ENCODE measurements at places on chromosomes 16 and 17. TPM values are rescaled to one million over a fixed set of nuclear protein-coding genes. Genes with fewer than 3 reads are reported as not detected.

DNA sequence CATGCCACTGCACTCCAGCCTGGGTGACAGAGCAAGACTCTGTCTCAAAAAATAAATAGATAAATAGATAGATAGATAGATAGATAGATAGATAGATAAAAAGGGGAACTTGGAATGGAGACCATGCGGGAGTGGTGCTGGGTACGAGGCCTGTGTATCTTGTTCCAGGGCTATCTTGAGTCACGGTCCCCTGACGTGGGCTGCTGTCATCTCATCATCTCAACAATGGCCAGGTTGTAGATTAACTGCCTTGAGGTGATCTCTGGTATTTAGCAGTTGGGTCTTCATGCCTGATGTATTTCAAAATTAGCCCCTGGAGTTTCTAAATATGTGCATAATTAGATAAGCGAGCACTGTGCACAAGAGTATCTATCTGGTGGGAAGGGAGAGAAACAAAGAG lies 212.1 kb downstream of the CDRT15L2 start:
- no peaks in the 10 kb centered on the region for H3K27me3 ChIP-seq
- no peak overlapping the region for H3K27ac ChIP-seq
- no peak overlapping the region for H3K4me3 ChIP-seq
- no peaks in the 10 kb centered on the region for H3K4me1 ChIP-seq

DNA sequence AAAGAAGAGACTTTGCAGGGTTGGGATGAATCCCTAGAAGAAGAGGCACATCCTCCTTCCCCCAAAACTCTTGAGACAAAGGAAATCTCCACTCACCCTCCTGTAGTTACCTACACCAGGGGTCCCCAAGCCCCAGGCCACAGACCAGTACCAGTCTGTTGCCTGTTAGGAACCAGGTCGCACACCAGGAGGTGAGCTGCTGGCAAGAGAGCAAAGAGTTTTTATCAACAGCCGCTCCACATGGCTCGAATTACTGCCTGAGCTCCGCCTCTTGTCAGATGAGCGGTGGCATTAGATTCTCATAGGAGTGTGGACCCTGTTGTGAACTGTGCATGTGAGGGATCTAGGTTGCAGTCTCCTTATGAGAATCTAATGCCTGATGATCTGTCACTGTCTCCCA lies 98.9 kb downstream of the CCT6B start:
- no peak overlapping the region for H3K4me3 ChIP-seq
- no peak for DNase-seq
- no peaks in the 10 kb centered on the region for H3K36me3 ChIP-seq
- no peak overlapping the region for H3K27ac ChIP-seq
- H3K27me3 ChIP-seq, result no peaks in the 10 kb centered on the region

SP2 gene
- total RNA-seq, result 5.9 TPM

ZNF232 gene
- total RNA-seq, result 5.0 TPM

GRCh38 chr16:30805056-30805369 lies 18.0 kb upstream of the ZNF629 start:
- DNase-seq, result no peak
- H3K4me1 ChIP-seq, result no peaks in the 10 kb centered on the region
- peak overlapping the region; percentile 73 for H3K4me3 ChIP-seq
- H3K36me3 ChIP-seq, result no peaks in the 10 kb centered on the region
- H3K27me3 ChIP-seq, result no peaks in the 10 kb centered on the region
- H3K27ac ChIP-seq, result peak overlapping the region; percentile 90

DNA sequence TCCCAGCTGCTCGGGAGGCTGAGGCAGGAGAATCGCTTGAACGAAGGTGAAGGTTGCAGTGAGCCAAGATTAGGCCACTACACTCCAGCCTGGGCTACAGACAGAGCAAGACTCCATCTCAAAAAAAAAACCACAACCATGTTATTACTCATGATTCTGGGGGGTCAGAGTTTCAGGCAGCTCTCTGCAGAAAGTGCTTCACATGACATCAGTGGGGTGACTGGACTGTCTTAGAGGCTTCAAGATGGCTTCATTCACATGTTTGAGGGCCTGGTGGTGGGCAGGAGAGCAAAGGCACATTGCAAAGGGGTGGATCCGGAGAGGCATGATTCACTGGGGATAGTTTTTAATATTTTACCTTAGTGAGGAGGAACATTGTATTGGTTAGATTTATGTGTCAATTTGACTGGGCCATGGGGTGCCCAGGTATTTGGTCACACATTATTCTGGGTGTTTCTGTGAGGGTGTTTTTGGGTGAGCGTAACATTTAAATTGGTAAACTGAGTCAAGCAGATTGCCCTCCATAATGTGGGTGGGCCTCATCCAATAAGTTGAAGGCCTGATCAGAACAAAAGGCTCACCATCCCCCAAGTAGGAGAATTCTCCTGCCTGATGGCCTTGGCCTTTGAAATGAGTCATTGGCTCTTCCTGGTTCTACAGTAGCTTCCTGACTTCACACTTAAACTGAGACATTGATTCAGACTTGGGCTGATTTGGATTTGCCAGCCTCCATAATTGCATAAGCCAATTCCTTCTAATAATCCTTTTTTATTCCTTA lies 109.8 kb downstream of the GOSR1 start:
- H3K27me3 ChIP-seq, result no peaks in the 10 kb centered on the region
- no peak overlapping the region for H3K27ac ChIP-seq
- no peaks in the 10 kb centered on the region for H3K4me1 ChIP-seq
- no peaks in the 10 kb centered on the region for H3K36me3 ChIP-seq

DNA sequence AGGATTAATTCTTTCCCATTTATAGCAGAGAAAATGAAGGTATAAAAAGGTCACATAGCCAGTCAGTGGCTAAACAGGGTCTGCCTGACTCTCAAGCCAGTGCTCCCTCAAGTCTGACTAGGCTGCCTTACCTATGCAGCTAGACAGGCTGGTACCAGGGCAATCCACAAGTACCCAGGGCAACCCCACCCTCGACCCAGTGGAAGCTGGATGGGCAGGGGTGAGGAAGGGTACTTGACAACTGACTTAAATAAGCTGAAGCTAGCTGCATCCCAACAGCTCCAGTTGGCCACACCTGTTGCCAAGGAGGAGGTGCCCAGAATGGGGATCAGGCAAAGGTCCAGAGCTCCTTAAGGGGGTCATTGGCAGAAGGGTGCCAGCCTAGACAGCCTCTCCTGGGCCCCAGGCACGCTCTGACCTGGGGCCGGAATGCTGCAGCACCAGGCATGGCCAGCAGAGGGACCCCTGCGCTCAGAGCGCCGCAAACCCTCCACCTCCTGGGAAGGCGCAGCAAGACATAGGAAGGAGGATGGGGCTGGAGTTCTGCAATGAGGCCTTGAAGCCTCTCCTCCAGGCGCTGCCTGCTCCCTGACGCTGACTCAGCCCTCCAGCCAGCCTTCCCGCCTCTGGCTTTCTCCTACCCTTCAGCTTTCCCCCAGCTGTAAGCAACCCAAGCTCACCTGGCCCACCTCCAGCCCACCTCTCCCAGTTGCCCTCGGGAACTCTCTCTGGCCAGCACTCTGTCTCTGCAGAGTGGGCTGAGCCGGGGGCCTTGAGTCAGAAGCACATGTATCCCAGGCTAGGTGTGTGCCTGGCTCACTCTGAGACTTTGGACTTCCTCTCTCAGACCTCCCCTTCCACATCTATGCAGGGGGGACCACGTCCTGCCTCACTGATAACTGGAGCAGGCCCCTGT lies 28.8 kb downstream of the MPP2 start:
- no peaks in the 10 kb centered on the region for H3K36me3 ChIP-seq
- no peaks in the 10 kb centered on the region for H3K27me3 ChIP-seq

DNA sequence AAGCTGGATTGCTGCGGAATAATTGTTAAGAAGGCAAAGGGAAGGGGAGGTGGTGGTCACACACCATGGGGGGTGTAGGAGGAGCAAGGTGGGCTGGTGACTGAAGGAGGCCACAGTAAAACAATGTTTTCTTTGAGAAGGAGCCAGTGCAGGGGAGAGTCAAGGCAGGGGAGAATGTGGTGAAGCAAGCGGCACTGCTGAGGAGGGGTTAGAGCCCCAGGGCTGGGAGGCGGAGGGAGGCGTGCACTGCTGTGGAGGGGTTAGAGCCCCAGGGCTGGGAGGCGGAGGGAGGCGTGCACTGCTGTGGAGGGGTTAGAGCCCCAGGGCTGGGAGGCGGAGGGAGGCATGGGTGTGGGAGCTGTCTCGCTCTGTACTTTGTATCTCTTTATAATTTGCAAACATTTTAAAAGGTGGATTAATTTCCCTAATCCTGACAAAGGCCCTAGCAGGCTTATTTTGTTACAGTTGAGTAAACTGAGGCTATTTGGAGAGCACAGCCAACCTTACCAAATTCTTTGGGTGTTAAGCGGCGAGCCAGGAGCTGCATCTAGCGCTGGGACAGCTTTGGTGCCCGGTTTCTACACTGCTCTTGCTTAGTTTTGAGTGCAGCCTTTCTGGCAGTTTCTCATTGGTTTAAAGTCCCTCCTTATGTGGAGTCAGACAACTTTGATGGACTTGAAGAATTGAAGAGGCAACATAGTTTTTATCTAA lies 20.9 kb downstream of the RPTOR start:
- DNase-seq, result no peak
- H3K27ac ChIP-seq, result no peak overlapping the region
- no peaks in the 10 kb centered on the region for H3K36me3 ChIP-seq
- no peaks in the 10 kb centered on the region for H3K27me3 ChIP-seq
- no peak overlapping the region for H3K4me3 ChIP-seq

MILR1 gene
- total RNA-seq, result 3.0 TPM

ACTG1 gene
- total RNA-seq, result 371 TPM

DNA sequence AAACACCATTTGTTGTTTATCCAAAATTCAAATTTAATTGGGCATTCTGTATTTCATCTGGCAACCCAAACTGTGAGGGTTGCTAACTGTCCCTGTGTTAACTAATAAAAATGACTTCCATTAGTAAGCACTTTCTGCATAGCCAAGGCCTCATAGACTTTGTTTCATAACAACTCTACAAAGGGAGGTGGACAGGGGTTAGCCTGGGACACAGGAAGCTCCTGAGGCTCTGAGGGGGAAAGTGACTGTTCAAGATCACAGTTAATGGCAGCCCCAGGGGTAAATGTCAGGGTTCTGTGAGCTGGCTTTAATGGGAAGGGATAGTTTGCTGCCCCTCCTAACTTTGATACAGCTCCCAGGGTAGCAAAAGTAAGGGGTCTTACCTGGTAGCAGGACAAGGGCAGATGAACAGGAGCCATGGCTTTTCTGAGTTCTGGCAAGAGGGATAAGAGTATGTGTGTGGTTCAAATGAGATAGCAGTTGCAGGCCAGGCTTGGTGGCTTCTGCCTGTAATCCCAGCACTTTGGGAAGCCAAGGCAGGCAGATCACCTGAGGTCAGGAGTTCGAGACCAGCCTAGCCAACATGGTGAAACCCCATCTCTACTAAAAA lies 2.2 kb downstream of the HEATR9 start:
- H3K4me3 ChIP-seq, result no peak overlapping the region
- no peaks in the 10 kb centered on the region for H3K36me3 ChIP-seq
- H3K4me1 ChIP-seq, result no peaks in the 10 kb centered on the region
- DNase-seq, result no peak

- peaks cover 33% of the 10 kb centered on the region for H3K4me1 ChIP-seq
- H3K27ac ChIP-seq, result no peak overlapping the region
- DNase-seq, result no peak
- H3K4me3 ChIP-seq, result no peak overlapping the region
- no peaks in the 10 kb centered on the region for H3K27me3 ChIP-seq
- H3K36me3 ChIP-seq, result no peaks in the 10 kb centered on the region
These were observed 46.2 kb downstream of the TOM1L2 start for GRCh38 chr17:17926036-17926435.

TPPP3 gene
- total RNA-seq, result 0.37 TPM

DNA sequence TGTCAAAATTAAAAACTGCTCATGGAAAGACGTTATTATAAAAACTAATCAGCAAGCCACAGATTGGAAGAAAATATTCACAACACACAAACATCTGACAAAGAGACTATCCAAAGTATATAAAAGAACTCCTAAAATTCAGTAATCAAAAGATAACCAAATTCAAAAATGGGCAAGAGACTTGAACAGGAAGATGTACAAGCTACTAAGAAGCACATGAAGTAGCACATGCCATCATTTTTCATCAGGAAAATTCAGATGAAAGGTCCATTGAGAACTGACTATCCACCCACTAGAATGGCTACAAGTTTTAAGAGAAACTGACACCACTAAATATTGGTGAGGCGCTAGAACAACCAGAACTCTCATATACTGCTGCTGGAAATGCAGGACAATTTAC lies 3.4 kb upstream of the HLF start:
- H3K36me3 ChIP-seq, result no peaks in the 10 kb centered on the region
- H3K27me3 ChIP-seq, result no peaks in the 10 kb centered on the region
- no peak overlapping the region for H3K4me3 ChIP-seq

RASL10B gene
- 2.7 TPM for total RNA-seq

DNA sequence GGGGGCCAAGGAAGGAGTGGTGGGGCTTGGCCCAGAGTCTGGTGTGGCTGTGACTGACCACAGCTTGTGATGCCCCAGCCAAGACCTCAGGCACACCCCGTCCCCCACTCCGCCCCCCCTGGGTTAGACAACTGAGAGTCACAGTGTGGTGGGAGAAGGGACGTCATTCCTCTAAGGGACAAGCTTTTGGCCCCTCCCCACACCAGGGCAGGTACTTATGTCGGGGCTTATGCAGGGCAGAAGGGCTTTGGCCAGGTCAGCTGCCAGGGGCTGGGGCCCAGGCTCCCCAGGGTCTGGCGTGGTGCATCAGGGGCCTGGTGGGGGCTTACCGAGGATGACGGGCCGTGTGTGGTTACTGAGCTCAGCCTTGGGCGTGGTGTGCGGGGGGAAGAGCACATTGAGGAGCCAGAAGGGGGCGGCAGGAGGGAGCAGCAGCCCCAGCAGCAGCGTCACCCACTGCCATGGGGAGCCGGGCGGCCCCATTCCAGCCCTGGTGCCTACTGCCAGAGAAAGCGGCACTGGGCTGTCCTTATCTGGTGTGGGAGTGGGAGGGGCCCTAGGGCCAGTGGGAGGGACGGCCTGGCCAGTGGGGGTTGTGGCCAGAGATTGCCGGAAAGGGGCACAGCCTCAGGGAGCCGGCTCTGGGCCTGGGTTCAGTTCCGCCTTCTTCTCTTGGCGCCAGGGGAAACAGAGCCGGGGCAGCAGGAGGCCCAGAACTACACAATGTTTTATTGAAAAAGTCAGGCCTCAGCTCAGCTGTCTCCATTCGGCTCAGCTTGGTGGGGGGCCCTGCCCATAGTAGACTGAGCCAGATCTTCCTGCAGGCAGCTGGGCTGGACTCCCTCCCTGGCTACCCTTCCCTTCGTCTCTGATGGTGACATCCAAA lies at the start of gene LCAT:
Gene LCAT (minus strand): TSS at position 502 of the 886 bp plus-strand sequence. CDS start 19 bp downstream, at position 483.
- H3K4me3 ChIP-seq, result peak within 1 kb of the TSS; percentile 63
- peaks cover 38% of the 10 kb centered on the region for H3K4me1 ChIP-seq
- H3K27me3 ChIP-seq, result no peaks in the 10 kb centered on the region
- H3K36me3 ChIP-seq, result peaks cover 16% of the 10 kb centered on the region
- H3K27ac ChIP-seq, result peak within 1 kb of the TSS; percentile 79
- DNase-seq, result peak; percentile 88

DNA sequence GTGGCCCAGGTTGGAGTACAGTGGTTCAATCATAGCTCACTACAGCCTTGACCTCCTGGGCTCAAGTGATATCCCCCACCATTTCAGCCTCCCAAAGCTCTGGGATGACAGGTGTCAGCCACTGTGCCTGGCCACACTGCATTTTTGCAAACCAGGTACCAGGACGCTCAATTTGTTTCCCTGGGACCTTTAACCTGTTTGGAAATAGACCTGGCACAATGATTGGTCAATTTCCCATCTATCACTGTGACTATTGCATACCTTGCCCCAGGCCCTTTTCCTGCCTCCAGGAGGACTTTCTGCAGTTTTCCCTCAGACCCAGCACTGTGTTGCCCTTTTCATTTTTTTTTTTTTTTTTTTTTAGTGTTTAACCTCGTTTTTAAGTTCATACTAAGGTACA lies 11.1 kb upstream of the FUS start:
- H3K4me1 ChIP-seq, result no peaks in the 10 kb centered on the region
- DNase-seq, result no peak
- H3K4me3 ChIP-seq, result no peak overlapping the region
- no peak overlapping the region for H3K27ac ChIP-seq
- H3K36me3 ChIP-seq, result no peaks in the 10 kb centered on the region
- H3K27me3 ChIP-seq, result no peaks in the 10 kb centered on the region

All from right lobe of liver (tissue), 6 donors.